ENCODE measurements at places on chromosomes 1 and 21. TPM values are rescaled to one million over a fixed set of nuclear protein-coding genes. Genes with fewer than 3 reads are reported as not detected.

GRCh38 chr1:24382165-24382577, 31.4 kb downstream of the STPG1 start:
- no peak for DNase-seq
- H3K27ac ChIP-seq = no peak overlapping the region
- H3K4me3 ChIP-seq = no peak overlapping the region
- H3K27me3 ChIP-seq = no peaks in the 10 kb centered on the region
- peaks cover 4% of the 10 kb centered on the region for H3K36me3 ChIP-seq

Gene GBP6
- total RNA-seq = 0.22 TPM

Gene PRKCZ
- 15.4 TPM for total RNA-seq

Gene HES5
- not detected for total RNA-seq

- DNase-seq = no peak
- H3K4me3 ChIP-seq = no peak overlapping the region
- no peak overlapping the region for H3K27ac ChIP-seq
- H3K36me3 ChIP-seq = peaks cover 29% of the 10 kb centered on the region
- H3K27me3 ChIP-seq = no peaks in the 10 kb centered on the region
Measured at GRCh38 chr1:156226116-156226538, 13.3 kb downstream of the PMF1 start.

- H3K27me3 ChIP-seq = no peaks in the 10 kb centered on the region
- no peak overlapping the region for H3K4me3 ChIP-seq
- DNase-seq = no peak
- no peaks in the 10 kb centered on the region for H3K36me3 ChIP-seq
- H3K4me1 ChIP-seq = no peaks in the 10 kb centered on the region
Measured at GRCh38 chr1:107000902-107001301, 55.6 kb upstream of the PRMT6 start.

Gene SERTAD4
- total RNA-seq = not detected

GRCh38 chr1:31552489-31552888, 23.8 kb upstream of the TINAGL1 start:
- no peak for DNase-seq
- H3K27me3 ChIP-seq = peaks cover 5% of the 10 kb centered on the region
- H3K36me3 ChIP-seq = no peaks in the 10 kb centered on the region
- H3K27ac ChIP-seq = no peak overlapping the region

DNA sequence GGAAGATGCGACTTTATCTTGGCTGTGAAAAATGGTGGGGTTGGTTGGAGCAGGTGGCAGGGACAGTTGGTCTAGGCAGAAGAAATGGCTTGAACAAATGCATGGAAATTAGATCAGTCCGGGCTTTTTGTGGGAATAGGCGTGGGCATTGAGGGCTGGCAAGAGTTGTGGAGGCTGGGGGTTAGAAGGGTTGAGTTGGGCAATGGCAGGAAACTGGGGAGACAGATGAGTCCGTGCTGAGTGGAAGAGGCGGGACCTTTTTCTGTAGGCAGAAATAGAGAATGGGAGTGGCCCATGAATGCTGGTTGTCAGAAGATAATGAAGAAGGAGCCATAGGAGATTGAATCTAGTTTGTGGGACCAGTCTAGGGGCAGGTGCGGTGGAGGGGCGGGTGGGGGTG, 6.9 kb downstream of the PDPN start:
- no peaks in the 10 kb centered on the region for H3K4me1 ChIP-seq
- H3K4me3 ChIP-seq = no peak overlapping the region
- peaks cover 8% of the 10 kb centered on the region for H3K27me3 ChIP-seq
- DNase-seq = no peak
